ENCODE measurements at places on chromosomes 5 and 9. TPM values are rescaled to one million over a fixed set of nuclear protein-coding genes. Genes with fewer than 3 reads are reported as not detected.

The EPB41L4A gene
- 1.00 TPM for total RNA-seq

The PCDHA9 gene
- total RNA-seq: 0.11 TPM

The SPATA31A3 gene
- not detected for total RNA-seq

The DTWD2 gene
- 7.5 TPM for total RNA-seq

The TEX48 gene
- not detected for total RNA-seq

The SPATA31C2 gene
- not detected for total RNA-seq

The ZNF883 gene
- total RNA-seq: 2.2 TPM

The SPINK7 gene
- total RNA-seq: not detected

The CD72 gene
- 0.87 TPM for total RNA-seq

The RORB gene
- total RNA-seq: 6.0 TPM

The ANKRD18A gene
- total RNA-seq: not detected

The TMEM174 gene
- total RNA-seq: not detected

The KIF4B gene
- under 0.01 TPM for total RNA-seq

The PCA3 gene
- under 0.01 TPM for total RNA-seq

The ADRB2 gene
- 0.22 TPM for total RNA-seq

The XRCC4 gene
- 11.0 TPM for total RNA-seq

The LVRN gene
- 0.33 TPM for total RNA-seq

The C8G gene
- 0.37 TPM for total RNA-seq

The ELAVL2 gene
- total RNA-seq: under 0.01 TPM

The SERF1A gene
- total RNA-seq: 5.9 TPM

The EGFLAM gene
- 0.75 TPM for total RNA-seq

The NIPAL4 gene
- 0.87 TPM for total RNA-seq

The PCDHA1 gene
- total RNA-seq: under 0.01 TPM

The POU5F2 gene
- total RNA-seq: 1.4 TPM

The HEXB gene
- total RNA-seq: 221 TPM

The GLDC gene
- 1.4 TPM for total RNA-seq

The CEL gene
- 0.12 TPM for total RNA-seq

The OR13F1 gene
- not detected for total RNA-seq

The PCDHGB2 gene
- total RNA-seq: 1.2 TPM

The WNK2 gene
- 0.11 TPM for total RNA-seq

The SH3GL2 gene
- 0.50 TPM for total RNA-seq

Measured in uterine smooth muscle cell (primary cell).